ENCODE measurements at places on chromosomes 3 and 15.

DNA sequence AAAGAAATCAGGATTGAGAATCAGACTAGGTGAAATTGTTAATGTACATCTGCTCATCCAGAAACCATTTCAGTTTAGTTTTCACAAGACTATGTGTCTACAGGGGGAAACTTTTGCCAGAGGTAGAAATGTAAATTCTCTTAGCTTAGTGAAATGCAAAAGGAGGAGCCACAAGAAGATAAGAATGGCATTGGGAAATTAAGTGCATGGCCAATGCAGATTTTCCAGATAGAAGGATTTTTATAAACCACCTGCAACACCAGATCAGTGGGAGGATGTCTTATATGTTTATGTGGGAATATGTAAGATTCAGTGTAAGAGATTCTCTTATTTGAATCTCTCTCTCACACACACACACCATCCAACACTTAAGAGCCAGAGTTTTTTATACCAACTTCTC lies 67.2 kb downstream of the HMG20A start:
- no peak for DNase-seq

DNA sequence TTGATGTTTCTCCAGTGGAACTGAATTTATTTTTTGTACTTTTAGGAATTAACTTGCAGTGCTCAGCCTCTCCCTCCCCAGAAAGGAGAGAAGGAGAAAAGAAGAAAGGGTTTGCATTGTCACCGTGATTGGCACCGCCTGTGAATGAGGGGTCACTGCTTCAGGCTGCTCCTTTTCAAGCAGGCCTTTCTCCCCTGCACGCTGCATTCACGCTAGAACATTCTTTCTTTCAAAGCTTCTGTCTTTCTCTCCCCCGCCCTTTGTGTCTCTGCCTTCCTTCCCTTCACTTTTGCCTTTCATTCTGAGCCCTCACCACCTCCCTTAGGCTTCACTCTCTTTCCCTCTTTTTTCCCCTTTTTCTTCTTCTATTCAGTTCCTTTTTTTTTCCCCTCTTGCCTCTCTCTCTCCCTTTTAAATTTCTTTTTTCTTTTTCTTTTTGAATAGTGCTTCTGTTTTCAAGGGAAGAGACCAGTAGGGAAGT lies 42.4 kb downstream of the ZNF710 start:
- no peak for DNase-seq

DNA sequence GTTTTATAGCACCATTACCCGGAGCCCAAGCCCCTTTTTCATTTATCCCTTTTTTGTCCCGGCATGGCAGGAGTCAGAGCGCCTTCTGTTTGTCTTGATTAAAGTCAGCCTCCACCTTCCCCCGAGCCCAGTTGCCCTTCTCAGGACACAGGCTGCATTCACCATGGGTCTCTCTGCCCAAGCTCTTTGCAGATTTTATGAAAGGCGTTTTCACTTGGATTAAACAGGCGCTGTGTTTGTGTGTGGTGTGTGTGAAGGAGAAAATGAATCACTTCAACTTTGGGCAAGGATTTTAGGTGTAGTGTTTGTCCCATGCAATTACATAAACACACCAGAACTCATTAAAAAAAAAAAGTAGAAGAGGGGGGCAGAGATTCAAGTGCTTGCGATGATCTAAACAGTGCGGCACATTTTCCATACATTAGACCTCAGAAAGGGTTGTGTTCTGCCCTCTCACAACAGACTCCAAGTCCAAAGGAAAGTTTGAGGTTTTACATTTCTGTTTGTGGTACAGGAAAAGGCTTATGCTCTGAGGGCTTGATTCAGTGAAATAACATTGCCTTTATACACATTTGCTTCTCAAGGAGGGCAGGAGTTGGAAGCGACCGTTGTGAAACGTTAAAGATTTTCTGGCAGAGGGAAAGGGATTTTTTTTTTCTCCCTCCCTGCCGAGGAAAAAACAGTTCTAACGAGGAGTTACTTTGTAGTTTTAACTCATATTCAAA lies 14.5 kb upstream of the IL16 start:
- DNase-seq = no peak

- DNase-seq = no peak
Observed at GRCh38 chr15:87322265-87322664, 934.3 kb downstream of the NTRK3 start.

DNA sequence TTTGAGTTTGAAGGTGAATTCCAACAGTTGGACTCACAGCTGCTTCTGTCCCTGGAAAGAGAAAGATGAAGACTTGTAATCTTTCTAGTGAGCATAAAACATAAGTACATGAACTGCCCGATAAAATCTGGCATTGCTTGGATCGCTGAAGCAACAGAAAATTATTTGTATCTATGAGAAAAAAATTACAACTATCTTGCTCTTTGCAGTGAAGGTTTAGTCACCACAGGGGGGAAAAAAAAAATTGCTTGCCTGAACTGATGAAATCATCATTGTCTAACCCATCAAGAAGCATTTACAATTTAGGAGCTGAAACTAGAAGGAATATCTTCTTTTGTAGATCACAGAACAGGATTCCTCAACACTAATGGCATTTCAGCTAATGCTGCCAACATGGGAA lies 20.0 kb downstream of the TMEM207 start:
- DNase-seq = no peak

DNA sequence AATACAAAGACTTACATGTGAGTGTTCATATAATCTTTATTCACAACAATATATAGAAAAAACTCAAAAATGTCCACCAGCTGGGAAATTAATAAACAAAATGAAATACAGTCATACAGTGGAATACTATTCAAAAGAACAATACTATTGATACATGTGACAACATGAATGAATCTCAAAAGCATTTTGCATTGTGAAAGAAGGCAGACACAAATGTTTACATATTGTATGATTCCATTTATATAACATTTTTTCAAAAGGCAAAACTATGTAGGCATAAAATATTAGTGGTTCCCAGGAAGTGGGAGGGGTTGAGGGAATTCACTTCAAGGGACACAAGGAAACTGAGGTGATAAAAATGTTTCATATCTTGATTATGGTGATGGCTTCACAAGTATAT lies 303.2 kb downstream of the CTNNB1 start:
- no peak for DNase-seq

- DNase-seq = no peak
Observed at GRCh38 chr15:59362331-59362730, 10.3 kb downstream of the MYO1E start.

- no peak for DNase-seq
Observed at GRCh38 chr3:128736601-128737000, 10.6 kb downstream of the RAB7A start.

- no peak for DNase-seq
Observed at GRCh38 chr3:195889870-195890295, 18.5 kb downstream of the TNK2 start.

- DNase-seq = no peak
Observed at GRCh38 chr3:196662033-196662432, 22.5 kb downstream of the NRROS start.

GRCh38 chr3:122415104-122415744 lies 638 bp downstream of the WDR5B start:
- DNase-seq = no peak

DNA sequence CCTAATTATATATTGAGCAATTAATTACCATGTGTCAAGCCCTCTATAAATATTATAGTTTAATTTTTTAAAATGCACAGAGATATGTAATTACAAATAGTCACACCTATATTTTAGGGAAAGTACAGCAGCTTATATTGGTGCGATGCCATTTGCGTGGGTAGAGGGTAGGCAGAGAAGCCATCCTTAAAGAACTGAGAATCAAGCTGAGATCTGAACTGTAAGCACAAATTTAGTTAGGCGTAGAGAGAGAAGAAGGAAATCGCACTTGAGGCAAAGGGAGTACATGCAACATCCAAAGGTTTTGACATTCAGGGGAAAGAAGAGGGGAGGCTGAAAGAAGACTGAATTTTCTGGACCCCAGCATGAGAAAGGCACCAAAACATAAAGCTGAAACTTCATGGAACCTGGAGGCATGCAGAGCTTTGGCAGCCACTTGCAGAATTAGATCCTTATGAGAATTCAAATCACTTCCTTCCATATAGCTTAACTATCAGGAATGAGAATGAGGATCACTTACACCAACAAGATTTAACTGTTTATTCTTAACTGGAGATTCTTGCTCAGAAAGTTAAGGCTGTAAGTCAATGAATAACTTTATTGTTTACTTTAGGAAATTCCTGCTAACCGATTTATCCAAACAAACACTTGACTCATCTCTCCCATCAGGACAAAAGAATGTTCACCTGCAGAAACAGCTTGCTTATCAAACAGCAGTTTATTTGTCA lies 114.3 kb downstream of the TGFBR2 start:
- no peak for DNase-seq

DNA sequence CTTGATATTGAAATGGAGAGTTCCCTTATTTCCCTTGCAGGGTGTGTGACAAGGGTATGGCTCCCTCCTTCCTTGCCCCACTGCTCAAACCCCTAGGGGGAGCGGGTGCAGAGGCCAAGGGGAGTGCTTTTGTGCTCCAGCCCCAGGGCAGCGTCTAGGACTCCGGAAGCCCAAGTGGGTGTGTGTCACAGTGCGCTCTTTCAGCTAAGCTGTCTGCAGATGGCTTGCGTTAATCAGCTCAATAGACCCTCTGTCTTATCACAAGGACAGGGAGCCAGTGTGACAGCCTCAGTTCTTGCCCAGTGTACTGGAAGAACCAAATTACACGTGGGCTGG lies 523.6 kb upstream of the LMCD1 start:
- no peak for DNase-seq

- no peak for DNase-seq
Observed at GRCh38 chr3:17589888-17590287, 152.5 kb downstream of the TBC1D5 start.

DNA sequence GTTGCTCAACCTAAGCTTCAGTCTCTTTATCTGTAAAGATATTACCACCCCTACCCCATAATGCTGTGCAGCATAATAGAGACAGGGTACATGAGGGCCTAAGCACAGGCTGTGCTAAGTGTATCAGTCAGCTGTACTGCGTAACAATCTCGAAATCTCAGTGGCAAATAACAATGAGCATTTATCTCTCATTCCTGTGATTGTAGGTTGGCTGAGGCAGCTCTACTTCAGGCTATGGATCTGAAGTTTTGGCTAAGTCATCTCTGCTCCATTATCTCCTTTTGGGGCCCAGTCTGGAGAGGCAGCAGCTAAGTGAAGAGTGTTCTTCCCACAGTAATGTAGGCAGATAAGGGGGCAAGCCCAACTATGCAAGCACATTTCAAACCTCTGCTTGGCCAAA lies 7.1 kb upstream of the SLC6A11 start:
- DNase-seq = no peak

GRCh38 chr3:40714771-40715345 lies 190.1 kb downstream of the ZNF621 start:
- peak; percentile 63 for DNase-seq

GRCh38 chr3:122268257-122269024 lies 56.6 kb upstream of the CSTA start:
- peak; percentile 44 for DNase-seq

- DNase-seq = no peak
Observed at GRCh38 chr3:127408684-127409420, 121.0 kb upstream of the PRR20G start.

GRCh38 chr3:105649480-105649879 lies 219.3 kb downstream of the CBLB start:
- peak; percentile 66 for DNase-seq

DNA sequence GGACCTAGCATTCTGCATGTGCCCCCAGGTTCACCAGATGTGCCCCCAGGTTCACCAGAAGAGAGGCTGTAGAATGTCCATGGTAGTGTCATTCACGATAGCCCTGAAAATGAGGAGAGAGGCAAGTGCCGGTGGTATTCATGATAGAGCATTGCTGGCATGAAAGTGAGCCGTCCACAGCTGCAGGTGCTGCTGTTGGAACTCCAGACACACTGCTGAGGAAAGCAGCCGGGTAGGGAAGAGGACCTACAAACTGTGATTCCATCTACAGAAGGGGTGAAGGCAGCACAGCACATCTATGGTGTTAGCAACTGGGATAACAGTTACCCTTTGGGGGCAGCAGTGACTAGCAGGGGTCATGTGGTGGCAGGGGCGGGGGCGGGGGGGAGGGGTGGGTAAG lies 125.0 kb upstream of the PLXNA1 start:
- DNase-seq = no peak

DNA sequence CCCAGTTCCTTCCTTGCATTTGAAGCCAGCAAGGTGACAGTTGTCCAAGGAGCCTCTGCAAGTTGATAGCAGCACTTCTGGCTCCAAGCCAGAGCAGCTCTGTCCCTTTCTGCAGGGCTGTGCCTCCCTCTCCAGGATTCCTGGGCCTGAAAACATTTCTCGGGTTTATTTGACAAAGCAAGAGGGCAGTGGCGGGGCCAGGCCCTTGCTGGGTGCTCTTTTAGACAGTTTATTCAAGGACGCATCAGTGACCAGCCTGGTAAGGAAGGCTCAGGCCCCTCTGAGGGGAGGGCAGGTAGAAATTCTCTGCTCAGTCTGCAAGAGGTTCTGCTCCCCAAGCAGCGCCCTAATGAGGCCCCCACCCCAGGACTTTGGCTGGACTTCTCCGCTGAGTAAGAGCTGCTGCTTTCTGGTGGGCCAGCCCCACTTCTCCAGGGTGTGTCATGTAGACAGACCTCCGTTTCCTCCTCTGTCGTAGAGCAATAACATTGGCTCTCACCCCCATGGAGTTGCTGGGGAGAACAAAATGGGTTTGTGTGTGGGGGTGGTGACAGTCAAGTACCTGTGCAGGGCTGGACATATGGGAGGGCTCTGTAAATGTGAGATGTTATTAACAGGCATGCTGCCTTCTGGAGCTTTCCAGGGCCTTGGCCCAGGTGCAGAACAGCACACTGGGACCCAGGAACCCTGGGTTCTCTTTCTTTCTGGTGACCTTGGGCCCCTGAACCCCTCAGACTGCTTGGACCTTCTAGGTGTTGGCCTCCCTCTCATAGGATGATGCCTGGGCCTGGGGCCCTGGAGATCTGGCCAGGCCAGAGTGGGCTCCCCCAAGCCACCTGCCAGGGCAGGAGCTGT lies 146.2 kb upstream of the TLE3 start:
- no peak for DNase-seq

GRCh38 chr3:169764312-169764881 lies 463 bp downstream of the TERC start:
- peak; percentile 87 for DNase-seq

DNA sequence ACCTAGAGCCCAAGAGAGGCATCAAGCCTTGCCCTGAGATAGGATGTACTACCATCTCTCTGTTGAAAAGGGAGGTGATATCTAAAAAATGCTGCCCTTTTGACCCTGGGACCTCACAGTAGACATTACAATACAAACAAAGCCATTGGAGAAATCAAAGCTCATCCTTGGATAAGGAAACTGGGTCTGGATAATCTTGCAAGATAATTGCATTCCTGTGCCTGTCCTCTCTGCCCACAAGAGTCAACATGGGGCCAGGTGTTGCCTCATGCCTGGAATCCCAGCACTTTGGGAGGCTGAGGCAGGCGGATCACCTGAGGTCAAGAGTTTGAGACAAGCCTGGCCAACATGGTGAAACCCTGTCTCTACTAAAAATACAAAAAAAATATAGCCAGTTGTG lies 57.3 kb upstream of the DLG1 start:
- no peak for DNase-seq

All from MV-4-11 (cell line).